ENCODE measurements at places on chromosomes 2 and 18. TPM values are rescaled to one million over a fixed set of nuclear protein-coding genes. Genes with fewer than 3 reads are reported as not detected.

The IL36B gene
- not detected for total RNA-seq

The TRMT61B gene
- total RNA-seq: 15.7 TPM

The DSG1 gene
- not detected for total RNA-seq

The PDE1A gene
- 12.4 TPM for total RNA-seq

The STPG4 gene
- total RNA-seq: 5.8 TPM

DNA sequence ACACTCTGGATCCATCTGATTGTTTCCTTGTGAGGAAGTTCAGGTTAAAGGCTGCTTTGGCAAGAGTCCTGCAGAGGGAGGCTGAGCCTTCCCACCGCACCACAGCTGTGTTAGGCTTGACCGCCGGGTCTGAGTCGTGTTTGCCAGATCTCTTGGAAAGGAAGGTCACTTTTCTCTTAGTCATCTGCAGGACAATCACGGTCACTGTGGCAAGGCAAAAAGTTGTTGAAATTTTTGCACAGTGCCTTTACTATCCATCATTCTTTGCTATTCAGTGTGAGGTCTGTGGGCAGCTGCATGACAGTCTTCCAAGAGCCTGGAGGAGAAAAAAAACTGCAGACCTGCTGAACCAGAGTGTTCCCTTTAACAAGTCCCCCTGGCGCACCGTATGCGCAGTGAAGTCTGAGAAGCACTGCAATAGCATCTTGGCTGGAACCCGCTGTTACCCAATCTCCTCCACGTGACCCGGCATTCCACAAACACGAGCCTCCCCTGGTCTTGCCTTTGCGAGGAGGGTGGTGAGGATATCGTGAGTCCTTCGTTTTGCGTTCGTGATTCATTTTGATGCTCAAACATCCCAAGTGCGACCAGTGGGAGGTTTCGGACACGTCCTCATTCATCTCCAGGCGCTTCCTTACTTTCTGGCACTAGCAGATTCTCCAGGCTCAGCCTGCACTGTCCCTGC lies 23.0 kb downstream of the BIN1 start:
- DNase-seq: peak; percentile 86

GRCh38 chr2:194383401-194383800 lies 1273.6 kb upstream of the SLC39A10 start:
- DNase-seq: no peak

- DNase-seq: no peak
Observed at GRCh38 chr2:5330961-5331360, 361.2 kb upstream of the SOX11 start.

GRCh38 chr18:72122103-72122502 lies 422.0 kb downstream of the CBLN2 start:
- no peak for DNase-seq

DNA sequence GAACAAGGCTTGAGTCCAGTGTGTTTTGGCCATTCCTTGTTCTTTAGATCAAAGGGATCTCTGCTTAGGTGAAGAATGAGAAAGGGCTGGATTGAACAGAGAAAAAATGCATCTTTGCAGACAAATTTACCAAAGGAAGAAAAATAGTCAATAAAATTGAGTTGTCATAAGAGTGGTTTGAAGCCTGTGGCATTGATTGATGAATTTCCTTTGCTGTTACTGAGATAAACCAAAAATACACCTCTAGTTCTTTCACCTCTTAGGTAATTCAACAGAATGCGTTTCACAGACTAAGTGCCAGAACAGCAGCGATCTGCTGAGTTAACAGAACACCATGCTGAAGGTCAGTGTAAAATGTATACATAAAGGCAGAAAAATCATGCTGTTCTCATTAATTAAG lies 96.8 kb downstream of the SPHKAP start:
- DNase-seq: no peak

DNA sequence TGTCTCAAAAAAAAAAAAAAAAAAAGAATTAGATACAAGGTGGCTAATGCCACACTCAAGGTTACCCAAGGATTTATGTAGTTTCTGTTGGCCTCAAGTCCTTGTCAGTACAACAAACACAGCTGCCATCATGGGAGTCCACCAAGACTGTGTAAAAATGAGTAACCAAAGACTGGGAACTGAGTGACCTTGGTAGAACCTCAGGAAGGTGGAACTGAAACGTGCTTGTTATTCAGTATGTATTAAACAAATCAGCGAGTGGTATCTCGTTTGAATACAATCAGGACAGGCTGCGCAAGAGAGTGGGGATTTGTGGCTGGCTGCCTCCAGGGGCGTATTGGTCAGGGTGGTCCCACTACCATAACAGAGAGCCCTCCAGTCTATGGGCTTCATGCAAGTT lies 1.6 kb upstream of the SFTPB start:
- DNase-seq: no peak

GRCh38 chr18:75267643-75268363 lies 57.2 kb downstream of the TSHZ1 start:
- no peak for DNase-seq

DNA sequence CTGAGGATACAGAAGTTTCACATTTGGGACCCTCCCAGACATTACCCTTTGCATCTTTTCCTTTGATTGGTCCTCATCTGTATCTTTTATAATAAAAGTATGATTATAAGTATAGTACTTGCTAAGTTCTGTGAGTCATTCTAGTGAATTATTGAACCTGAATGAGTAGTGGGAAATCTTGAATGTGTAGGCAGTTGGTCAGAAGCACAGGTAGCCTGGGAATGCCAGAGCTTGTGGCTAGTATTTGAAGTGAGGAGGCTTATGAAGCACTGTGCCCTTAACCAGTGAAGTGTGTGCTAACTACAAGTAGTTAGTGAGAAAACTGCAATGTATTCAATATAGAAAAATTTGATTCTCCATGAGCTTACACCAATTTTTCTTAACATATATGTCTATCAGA lies 257.6 kb downstream of the GRB14 start:
- no peak for DNase-seq

DNA sequence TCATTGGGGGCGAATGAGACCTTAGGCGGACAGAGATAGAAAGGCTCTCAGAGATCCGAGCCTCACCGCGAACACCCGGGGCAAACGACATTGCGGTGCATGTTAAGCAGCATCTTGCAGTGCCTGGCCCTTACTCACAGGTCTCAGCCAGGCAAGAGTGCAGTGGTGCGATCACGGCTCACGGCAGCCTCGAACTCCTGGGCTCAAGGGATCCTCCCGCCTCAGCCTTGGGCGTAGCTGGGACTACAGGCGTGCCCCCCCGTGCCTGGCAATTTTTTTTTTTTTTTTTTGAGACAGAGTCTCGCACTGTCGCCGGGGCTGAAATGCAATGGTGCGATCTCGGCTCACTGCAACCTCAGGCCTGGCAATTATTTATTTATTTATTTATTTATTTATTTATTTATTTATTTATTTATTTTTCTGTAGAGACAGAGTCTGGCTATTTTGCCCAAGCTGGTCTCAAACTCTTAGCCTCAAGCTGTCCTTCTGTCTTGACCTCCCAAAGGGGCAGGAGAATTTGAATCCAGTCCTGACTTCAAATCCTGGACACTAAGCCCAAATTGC lies 1.3 kb downstream of the LAMA3 start:
- DNase-seq: no peak

DNA sequence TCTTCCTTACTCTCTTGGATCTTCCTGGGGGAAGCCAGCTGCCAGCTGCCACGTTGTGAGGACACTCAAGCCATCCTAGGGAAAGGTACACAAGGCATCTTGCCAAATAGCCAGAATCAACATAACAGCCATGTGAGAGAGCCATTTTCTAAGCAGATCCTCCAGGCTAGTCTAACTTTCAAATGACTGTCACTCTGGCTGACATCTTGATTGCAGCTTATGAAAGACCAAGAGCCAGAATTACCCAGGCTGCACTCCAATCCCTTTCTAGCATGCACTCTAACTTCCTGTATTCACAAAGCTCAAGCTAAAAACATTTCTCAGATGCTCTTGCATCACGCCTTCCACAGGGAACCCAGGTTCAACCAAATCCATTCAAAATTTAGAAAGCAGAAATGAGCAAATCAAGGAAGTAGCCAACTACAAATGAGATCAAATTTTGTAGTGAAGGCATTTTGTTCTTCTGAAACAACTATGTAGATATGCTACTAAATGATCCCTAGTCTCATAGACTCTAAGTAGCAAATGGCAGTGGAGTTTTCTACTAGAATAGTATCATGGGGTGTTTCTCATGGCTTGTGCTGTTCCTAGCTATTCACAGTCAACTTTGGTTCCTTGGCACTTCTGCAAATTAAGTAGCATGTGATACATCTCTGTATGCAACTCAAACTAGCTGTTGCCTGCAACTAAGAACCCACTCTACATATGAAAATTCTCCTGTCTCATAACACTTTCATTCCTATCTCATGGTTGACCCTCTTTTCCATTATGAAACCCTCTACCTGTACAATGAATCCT lies 281.9 kb downstream of the ZEB2 start:
- no peak for DNase-seq
